ENCODE measurements at places on chromosomes 1 and 21.
A peak's percentile ranks its signal among the peaks of the same experiment; 100 is the strongest.

DNA sequence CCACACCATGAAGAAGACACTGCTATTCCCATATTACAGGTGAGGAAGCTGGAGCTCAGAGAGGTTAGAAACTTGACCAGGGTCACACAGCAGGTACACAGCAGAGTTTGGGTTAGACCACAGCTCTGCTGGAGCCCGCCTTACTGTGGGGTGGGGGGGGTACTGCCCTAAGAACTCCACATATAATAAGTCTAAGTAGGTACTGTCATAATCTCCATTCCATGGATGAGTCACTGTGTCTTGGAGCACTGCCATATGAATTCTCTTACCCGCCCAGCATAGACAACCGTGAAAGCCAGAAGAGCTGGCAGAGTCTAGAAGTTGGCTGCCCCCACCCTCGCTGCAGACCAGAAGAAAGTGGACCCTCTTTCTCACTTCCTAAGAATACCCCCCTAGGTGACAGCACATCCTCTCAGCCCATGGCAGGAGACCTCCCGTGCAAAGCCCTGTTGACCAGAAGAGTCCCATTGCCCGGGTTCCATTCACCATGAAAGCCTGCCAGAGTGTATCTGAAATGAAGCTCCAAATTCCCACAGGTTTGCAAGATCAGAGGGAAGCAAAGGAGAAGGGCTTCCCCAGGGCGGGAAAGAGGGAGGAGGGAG is 5.2 kb upstream of the PLA2G2D start:
- peak; percentile 65 for DNase-seq

GRCh38 chr21:33434770-33435360 is 31.7 kb downstream of the IFNGR2 start:
- peak; percentile 99 for DNase-seq

DNA sequence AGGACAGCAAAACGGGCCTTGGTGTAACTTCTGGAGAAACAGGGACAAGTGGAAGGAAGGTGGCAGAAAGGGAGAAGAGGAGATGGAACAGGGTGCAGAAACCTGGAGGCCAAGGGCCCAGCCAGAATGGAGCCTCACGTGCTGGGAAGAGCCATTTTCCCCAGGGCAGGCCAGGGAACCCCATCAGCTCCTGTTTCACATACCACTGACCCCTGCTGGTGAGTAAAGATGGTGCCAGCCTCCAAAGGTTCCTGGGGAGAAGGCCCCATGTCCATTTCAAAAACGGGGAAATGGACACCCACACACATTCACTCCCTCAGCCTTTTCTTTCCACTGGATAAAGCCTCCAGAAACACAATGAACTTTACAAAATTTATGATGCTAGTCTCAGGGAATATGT is 57.6 kb upstream of the JUN start:
- no peak for DNase-seq

DNA sequence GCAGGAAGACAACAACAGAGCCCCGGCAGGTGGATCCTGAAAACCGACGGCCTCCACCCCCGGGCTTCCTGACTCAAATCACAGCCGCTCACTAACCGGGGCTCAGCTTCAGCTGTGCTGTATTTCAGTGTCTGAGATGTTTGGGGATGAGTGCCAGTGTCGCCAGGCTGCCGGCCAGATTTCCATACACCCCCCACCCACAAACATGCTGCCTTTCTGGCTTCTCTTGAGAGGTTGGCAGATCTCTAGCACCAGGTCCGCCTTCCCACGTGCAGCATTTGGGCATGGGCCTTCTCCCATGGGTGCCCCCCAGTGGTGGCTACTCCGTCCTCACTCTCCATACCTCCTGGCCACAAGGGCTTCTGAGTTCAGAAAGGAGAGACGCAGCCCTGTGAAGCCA is 34.8 kb downstream of the KCNAB2 start:
- no peak for DNase-seq

DNA sequence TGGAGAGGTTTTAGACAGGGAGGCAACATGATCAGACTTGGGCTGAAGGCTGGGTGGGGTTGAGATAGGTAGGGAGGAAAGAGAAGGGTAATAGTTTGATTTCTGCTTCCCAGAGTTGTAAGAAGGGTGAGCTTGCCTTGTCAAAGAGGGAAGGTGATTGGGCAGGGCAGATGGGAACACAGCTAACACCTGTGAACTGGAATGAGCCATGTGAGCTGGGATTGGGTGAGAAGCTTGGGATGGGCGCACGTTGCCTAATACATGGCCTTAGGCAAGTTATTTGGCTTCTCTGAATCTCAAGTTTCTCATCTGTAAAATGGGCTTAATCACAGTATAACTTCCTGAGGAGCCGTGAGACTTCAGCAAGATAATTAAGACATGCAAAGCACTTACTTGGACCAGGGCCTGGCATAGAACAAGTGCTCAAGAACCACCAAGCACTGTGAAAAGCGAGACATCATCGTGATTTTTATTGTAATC is 33.8 kb upstream of the ID3 start:
- no peak for DNase-seq

DNA sequence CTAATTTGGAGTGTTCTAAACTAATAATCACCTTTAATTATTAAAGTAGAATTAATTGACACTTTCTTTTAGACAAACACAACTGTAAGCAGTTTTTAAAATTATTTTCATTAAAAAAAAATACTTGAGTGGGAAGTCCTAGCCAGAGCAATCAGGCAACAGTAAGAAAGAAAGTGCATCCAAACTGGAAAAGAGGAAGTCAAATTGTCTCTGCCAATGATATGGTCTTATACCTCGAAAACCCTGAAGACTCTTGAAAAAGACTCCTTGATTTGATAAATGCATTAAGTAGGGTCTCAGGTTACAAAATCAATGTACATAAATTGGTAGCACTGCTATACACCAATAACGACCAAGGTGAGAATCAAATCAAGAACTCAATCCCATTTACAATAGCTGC is 83.0 kb upstream of the GADD45A start:
- peak; percentile 66 for DNase-seq

DNA sequence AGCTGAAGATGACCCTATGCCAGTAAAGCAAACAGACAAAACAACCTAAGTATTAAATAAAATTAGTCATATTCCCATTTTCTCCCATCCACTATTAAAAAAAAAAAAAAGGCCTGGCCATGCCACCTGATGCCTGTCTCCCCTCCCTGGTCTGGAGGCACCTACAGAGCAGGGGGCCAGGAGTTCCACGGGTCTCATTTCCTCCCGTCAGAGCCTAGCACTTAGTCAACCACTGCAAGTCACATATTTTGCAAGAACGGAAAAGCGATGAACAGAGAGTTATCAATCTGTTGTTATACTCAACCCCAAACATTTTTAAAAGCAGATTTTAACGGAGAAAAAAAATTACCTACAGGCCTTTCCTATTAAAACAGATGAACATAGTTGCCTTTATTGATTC is 59.3 kb downstream of the TGFBR3 start:
- DNase-seq, result no peak

DNA sequence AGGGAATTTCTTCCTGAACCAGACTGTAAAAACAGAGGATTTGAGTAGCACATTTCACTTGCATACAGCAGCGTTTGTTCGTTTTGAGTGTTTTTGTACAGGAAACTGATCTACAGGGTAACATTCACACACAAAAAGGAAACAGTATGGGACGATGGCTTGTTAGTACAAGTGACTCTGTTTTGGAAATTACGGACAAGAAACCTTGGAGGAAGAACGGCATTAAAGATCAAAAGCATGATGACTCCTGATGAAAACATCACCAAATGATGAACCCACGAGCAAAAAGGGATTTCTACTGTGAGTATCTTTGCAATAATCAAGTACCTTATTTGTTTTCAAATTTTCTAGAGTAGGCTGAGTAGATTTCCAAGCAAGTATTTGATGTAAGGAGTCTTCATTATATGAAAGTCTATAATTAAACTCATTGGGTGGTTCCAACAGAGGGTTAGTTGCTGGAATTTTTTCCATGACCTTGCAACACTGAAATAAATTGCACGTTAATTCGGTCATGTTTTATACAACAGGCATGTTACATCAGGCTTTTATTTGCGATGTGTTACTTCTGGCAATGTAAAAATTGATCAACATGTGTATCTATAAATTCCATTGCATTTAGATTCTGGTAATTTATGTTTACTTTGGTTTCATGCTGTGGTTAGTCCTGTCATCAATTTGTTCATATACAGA is 76.7 kb upstream of the KCNK2 start:
- DNase-seq, result no peak

GRCh38 chr1:209853676-209854075 is 25.9 kb downstream of the UTP25 start:
- DNase-seq, result no peak

- peak; percentile 60 for DNase-seq
Observed at GRCh38 chr1:167650269-167651160, 20.5 kb downstream of the RCSD1 start.

DNA sequence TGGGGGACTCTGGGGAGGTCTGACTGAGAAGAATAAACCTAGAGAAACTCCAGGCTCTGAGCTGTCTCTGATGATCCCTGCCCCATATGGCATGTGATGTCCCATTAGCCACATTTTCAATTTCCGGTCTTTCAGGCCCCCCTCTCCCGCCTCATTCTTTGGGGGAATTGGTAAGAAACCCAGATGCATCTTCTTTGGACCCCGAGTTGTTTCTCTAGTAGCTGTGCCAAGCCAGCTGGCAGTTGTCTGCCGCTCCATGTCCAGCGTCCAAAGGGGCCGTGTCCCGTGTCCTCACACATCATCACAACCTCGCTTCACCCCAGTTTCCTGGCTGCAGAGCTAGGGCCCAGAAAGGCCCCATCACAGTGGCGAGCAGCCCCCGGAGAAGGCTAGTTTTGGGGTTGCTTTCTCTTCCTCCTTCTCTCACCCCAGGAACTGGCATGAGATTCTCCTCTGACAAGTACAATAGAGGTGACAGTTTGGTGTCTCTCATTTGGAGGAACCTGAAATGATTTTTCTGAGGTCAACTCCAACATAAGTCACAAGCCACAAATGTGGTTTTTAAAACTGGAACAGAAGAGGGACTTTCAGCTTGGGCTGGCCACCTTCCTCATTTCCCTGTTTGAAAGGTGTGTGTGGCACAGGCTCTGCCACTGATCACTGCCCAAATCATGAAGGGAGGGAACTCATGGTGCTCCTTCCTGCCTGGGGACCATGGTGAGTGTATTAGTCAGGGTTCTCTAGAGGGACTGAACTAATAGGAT is 6.4 kb upstream of the GPR157 start:
- peak; percentile 81 for DNase-seq

Data from MV-4-11 (cell line).